GM12892 (cell line): ENCODE measurements at places on chromosomes 13 and 19.

- no peak for DNase-seq
Observed at GRCh38 chr19:18147396-18147795, 5.6 kb upstream of the PIK3R2 start.

DNA sequence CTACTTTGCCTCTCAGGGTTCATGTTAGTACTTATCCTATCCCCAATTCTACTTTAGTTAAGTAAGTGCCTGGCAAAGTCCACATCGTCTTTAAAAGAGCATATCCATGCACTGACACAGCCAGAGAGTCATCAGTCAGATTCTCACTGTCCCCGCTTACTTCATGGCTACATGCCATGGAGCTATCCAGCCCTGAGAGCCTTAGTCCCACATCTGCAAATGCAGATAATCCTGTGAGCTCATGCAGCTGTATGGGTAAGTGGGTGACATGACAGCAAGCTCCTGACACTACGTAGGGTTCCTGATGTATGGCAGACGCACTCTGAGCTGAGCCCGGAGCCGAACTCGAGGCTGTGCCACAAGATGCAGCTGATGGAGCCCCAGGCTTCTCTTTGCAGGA lies 661.5 kb downstream of the LIG4 start:
- no peak for DNase-seq

DNA sequence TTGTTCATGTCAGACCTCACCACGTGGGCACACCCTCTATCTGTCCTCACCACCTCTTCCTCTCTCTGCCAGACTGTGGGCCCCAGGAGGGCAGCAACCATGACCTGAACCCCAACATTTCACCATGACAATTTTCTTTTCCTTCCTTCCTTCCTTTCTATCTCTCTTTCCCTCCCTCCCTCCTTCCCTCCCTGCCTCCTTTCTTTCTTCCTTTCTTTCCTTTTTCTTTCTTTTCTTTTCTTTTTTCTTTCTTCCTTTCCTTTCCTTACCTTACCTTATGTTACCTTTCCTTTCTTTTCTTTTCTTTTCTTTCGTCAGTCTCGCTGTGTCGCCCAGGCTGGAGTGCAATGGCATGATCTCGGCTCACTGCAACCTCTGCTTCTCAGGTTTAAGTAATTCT lies 8.7 kb upstream of the FCER2 start:
- DNase-seq, result no peak

- no peak for DNase-seq
Observed at GRCh38 chr13:32195713-32196112, 119.5 kb downstream of the ZAR1L start.

- no peak for DNase-seq
Observed at GRCh38 chr19:56736571-56736970, 65.0 kb upstream of the ZNF835 start.

DNA sequence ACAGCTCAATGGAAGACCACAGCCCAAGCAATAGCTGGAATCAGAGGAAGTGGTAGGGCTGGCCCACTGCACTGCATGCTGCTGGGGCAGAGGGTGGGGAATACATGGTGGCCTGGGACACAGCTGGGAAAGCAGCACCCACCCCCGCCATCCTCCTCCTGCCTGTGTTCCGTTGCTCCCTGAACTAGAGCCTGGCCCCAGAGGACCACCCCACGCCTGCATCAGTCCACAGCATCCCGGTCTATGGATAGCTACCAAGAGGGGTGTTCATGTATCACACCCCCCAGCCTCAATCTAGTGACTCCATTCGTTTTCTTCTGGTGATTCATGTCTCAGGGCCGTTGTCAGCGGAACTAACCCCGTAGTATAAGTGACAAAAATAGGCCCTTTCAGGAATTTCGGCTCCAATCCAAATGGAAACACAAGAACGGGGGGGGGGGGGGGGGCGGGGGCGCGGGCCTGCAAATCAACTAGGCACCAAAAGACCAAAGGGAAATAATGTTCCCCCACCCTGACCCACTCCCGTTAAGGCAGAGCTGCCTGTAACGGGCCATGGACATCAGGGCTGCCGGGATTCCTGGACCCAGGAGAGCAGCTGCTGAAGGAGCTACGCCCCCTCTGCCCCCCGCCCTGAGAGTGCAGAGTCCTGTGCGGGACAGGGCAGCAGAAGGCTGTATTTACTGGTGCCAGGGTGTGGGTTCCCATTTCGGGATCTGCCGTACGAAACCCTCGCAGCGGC lies 18.9 kb upstream of the EPHX3 start:
- DNase-seq, result no peak

DNA sequence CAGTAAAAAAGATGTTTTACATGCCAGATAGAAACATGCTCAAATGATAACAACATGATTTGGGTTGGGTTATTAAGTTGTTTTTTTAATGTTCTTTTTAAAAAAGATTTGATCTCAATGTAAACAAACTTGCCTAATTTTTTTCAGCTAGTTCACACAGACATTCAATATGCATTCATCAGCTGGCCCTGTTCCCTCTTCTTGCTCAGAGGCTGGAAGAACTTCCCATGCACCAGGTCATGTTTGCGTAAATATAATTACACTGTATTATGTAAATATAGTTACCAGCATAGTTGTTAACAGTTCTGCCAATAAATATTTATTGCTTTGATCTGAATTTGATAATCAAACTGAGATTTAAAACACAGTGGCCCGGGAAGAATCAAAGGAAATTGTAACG lies 70.6 kb downstream of the ATP11A start:
- DNase-seq, result no peak
